NCI-H1105 treated with DMSO at 0.1 percent for 48 hours (cell line): ENCODE measurements at places on chromosomes 2 and 18.

DNA sequence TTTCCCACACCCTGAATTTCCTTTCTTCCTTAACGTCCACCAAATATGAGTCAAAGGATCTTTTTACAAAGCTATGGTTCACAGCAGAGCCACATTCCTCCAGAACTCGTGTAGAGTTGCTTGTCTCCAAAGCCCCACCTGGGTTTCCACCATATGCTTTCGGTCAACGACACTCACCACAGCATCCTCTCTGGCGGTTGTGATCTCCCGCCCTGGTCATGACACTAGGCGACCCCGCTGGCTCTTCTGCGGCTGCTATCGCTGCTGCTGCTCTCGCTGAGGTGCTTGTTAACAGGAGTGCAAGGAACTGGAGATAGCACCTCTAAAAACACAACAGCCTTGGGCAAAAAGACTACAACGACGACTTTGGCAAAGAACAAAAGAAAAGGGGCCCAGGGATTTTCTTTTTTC is 340 bp downstream of the SLC40A1 start:
- DNase-seq, result peak; percentile 59

DNA sequence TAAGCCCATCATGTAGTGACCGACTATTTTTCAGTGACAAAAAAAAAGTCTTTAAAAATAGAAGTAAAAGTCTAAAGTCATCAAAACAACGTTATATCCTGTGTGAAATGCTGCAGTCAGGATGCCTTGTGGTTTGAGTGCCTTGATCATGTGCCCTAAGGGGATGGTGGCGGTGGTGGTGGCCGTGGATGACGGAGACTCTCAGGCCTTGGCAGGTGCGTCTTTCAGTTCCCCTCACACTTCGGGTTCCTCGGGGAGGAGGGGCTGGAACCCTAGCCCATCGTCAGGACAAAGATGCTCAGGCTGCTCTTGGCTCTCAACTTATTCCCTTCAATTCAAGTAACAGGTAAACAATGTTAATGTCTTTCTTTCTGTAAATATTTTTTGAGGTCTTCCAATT is at the start of gene CD28:
Gene CD28, plus strand, starts transcription at position 237 of the 400 bp plus-strand sequence. Its CDS starts 58 bp downstream, at position 295.
- no peak for DNase-seq

DNA sequence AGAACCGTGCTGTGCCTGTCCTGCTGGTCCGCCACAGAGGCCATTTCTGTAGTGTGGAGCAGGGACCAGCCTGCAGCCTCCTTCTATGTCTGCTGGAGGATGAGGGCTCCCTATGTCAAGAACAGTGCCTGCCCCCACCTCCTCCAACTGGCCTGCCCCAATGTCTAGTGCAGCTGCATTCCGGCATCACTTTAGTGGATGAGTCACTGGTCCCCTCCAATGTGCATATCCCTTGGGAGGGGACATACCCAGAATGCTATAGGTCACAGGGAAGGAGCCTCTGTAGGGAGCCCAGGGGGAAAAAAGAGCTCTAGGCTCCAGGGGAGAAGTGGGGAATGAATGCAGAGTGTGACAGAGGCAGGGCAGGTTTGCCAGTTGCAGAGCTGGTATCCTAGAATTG is 219.6 kb downstream of the CELF4 start:
- no peak for DNase-seq

DNA sequence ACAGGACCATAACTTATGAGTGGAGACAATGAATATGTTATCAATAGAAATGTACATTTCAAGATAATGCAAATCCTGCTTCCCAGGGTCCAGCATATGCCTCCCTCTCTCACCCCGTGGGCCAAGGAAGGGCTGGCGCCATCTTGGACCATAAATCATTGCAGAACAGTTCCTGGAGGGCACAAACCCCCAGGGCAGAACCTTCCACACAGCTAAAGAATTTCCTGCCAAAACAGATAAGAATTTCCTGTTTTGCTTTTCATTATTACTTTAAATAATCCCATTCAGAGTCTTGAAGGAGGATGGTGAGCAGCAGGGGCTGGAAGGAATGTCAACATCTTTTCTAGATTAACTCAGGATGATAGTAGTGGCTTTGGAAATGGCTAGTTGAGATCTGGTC is 53.7 kb downstream of the EHD3 start:
- no peak for DNase-seq

- DNase-seq, result no peak
These were observed 157.1 kb upstream of the LRRTM1 start for GRCh38 chr2:80461505-80462197.
